ENCODE measurements at places on chromosomes 4 and X. TPM values are rescaled to one million over a fixed set of nuclear protein-coding genes. Genes with fewer than 3 reads are reported as not detected.

XKRX gene
- total RNA-seq, result 0.21 TPM

- H3K27ac ChIP-seq, result no peak overlapping the region
- H3K4me1 ChIP-seq, result no peaks in the 10 kb centered on the region
- no peaks in the 10 kb centered on the region for H3K27me3 ChIP-seq
- no peaks in the 10 kb centered on the region for H3K36me3 ChIP-seq
Observed at GRCh38 chrX:109855501-109855900, 122.4 kb upstream of the ACSL4 start.

GRCh38 chrX:110049096-110049495 lies 46.2 kb downstream of the TMEM164 start:
- H3K27me3 ChIP-seq, result no peaks in the 10 kb centered on the region
- no peak overlapping the region for H3K4me3 ChIP-seq
- H3K36me3 ChIP-seq, result no peaks in the 10 kb centered on the region

GRCh38 chr4:149050840-149051239 lies 608.6 kb upstream of the NR3C2 start:
- no peaks in the 10 kb centered on the region for H3K4me1 ChIP-seq
- no peak overlapping the region for H3K27ac ChIP-seq
- H3K4me3 ChIP-seq, result no peak overlapping the region
- DNase-seq, result peak; percentile 68
- no peaks in the 10 kb centered on the region for H3K27me3 ChIP-seq
- H3K36me3 ChIP-seq, result no peaks in the 10 kb centered on the region

GRCh38 chrX:19602866-19603622 lies 87.7 kb upstream of the MAP3K15 start:
- H3K4me3 ChIP-seq, result no peak overlapping the region
- H3K27me3 ChIP-seq, result no peaks in the 10 kb centered on the region
- H3K36me3 ChIP-seq, result no peaks in the 10 kb centered on the region
- H3K4me1 ChIP-seq, result no peaks in the 10 kb centered on the region
- no peak overlapping the region for H3K27ac ChIP-seq

DNA sequence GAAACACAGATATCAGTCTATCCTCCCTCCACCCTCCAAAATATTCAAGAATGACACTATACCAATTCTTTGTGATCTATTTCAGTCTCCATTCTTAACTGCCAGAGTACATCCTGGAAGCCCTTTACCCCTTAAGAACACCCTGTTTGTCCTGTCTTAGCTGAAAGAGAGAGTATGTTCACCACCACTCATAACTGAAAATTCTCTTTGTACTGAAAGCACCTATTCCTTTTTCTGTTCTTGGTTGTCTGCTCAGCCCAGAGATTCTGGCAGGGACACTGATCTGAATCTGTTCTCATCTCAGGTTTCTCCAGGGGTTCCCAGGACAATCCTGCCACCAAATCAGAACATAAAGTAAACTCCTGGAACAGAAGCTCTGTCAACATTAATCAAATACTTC lies 25.4 kb upstream of the EREG start:
- no peak overlapping the region for H3K27ac ChIP-seq
- no peaks in the 10 kb centered on the region for H3K4me1 ChIP-seq
- H3K36me3 ChIP-seq, result no peaks in the 10 kb centered on the region
- H3K27me3 ChIP-seq, result no peaks in the 10 kb centered on the region

- H3K4me3 ChIP-seq, result no peak overlapping the region
- H3K4me1 ChIP-seq, result no peaks in the 10 kb centered on the region
- no peaks in the 10 kb centered on the region for H3K27me3 ChIP-seq
- H3K36me3 ChIP-seq, result no peaks in the 10 kb centered on the region
- no peak overlapping the region for H3K27ac ChIP-seq
Observed at GRCh38 chrX:19761554-19762295, 125.7 kb downstream of the SH3KBP1 start.
